ENCODE measurements at places on chromosomes 2 and 18.

- no peak for DNase-seq
These were observed 68.8 kb downstream of the PTPRM start for GRCh38 chr18:7635948-7636347.

DNA sequence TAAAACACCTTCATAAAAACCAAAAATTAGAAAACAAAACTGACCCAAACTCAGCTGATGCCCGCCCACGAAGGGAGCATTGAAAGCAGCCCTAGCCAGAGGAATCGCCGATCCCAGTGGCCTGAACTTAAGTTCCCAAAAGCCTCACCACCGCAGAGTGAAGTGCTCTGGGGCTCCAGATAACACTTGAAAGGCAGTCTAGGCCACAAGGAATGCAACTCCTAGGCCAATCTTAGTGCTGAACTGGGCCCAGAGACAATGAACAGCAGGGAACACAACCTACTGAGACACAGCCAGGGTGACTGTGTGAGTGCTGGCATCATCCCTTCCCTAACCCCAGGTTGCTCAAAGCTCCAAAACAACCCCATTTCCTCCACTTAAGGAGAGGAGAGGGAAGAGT, 59.6 kb upstream of the CHN1 start:
- no peak for DNase-seq

- DNase-seq: no peak
These were observed 216.2 kb downstream of the SETBP1 start for GRCh38 chr18:44896846-44897245.

DNA sequence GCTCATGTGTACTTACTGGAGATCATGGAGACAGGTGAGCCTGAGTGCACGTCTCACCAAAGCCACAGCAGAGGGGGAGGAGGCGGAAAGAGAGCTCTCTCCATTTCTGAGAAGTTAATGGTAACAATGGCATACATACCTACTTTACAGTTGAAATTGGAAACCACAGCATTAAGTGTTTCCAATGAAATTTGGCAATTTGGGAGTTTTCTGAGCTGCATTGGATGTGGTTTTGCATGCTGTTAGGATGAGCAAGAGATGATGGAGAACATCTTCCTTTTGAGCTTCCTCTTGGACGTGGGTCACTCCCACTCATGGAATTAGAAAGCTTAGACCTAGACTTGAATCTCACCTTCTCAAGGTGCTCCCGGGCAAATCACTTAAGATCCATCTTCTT, 25.5 kb upstream of the IL37 start:
- DNase-seq: peak; percentile 4

GRCh38 chr2:105395691-105396090, 3.2 kb downstream of the FHL2 start:
- DNase-seq: no peak

DNA sequence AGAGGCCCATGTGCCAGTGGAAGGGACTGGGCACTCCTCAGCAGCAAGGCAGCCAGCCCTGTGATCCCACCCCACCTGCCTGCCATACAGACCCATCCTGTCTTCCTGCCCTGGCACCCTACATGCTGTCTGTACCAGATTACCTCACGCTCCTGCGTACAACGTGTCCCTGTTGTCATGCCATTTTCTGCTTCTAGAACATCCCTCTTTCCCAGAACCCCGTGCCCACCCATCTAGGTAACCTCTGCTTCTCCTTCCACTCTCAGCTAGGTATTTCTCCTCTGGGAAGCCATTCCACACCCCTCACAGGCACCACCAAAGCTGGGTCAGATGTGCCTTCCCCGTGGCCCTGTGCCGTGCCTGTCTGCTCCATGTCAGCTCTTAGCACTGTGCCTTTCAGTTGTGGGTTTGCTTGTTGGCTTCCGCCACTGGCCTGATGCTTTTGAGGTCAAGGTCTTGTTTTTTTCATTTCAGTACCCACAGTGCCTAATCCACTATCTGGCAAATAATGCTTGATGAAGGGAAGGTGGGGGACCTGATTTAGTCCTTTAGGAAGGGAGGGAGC, 71.7 kb upstream of the ALPP start:
- no peak for DNase-seq

GRCh38 chr2:152529420-152530115, 187.7 kb downstream of the PRPF40A start:
- no peak for DNase-seq

DNA sequence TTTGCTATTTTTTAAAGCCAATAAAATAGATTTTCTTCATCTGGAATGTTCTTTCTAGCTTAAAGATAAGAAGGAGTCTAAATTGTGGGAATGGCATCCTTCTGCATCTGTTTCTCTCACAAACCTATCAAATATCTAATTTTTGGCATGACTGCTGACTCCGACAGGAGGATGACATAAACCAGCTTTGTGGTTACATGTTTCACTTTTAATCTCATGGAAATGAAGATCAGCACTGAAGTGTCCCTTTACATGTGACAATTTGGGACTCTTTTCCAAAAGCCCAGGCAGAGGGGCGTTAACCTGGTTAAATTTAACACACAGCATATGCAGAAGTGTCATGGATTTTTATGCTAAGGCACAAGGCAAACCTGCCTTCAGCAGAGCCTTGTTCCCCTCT, 694.7 kb downstream of the ARHGAP15 start:
- DNase-seq: no peak

DNA sequence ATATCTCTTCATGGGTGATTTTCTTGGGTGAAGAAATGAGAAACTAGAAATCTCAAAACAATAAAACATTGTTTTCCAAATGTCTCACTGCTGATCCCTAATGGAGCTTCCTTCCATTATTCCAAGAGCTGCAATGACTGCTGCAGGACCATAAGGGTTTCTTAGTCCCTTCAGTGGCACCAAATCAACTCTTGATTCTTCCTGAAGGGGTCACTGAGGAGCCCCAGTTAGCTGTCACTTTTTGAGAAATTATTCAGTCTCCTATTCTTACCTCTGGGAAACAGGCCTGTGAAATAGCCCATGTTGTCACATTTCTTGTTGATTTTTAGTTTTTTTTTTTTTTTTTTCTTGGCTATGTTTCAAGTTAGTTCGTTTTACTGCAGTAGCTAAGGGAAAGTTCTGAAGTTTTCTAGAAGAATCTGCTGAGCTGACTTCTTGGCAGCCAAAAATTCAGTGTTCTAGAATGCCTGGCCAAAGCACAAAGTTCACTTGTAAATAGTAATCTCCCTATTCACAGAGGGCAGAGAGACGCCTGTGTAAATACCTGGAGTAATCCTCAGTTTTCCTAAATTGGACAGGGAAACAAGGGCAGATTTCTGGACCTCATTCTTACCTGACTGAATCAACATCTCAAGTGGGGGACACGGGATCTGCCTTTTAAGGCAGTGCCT, 480.0 kb downstream of the RIT2 start:
- no peak for DNase-seq

DNA sequence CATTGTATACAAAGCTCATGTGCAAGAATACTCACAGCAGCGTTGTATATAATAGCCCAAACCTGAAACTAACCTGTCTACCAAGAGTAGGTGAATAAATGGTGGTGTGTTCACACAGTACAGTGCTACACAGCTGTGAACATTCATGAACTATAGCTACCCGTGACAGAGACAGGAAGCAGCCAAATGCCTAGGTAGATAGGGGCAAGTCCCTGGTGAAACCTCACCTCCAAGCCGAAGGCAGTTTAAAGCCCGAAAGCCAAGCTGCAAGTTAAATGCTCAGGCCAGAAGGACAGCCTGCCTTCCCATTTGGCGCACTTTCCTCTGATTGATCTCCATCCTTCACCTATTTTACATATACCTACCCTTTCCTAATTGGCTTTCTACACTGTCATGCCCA, 36.5 kb upstream of the IMPA2 start:
- DNase-seq: no peak

DNA sequence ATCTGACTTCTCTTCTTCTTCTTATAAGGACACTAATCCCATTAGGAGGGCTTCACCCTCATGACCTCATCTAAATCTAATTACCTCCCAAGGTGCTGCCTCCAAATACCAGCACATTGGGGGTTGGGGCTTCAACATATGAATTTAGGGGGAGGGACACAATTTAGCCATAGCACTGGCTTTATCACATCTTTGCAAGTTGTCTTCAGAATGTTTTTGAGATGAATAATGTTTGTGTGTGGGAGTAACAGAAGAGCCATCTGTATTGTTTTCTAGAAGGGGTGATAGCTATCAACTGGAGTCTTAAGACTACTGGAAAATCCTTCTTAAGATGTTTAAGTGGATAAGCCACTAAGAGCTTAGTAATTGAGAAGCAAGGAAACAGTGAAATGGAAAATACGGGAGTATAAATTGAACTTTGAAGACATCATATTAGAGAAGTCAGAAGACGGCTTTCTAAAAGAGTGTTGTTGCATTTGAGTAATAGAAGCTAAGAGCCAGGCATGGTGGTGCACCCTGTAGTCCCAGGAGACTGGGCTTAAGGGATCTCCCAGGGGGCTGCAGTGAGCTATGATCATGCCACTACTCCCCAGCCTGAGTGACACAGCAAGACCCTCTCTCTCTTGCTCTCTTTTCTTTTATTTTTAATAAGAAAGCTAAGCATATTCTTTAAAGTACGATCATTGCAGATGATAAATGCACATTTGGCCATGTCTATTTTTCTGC, 32.6 kb upstream of the B3GNT2 start:
- no peak for DNase-seq

DNA sequence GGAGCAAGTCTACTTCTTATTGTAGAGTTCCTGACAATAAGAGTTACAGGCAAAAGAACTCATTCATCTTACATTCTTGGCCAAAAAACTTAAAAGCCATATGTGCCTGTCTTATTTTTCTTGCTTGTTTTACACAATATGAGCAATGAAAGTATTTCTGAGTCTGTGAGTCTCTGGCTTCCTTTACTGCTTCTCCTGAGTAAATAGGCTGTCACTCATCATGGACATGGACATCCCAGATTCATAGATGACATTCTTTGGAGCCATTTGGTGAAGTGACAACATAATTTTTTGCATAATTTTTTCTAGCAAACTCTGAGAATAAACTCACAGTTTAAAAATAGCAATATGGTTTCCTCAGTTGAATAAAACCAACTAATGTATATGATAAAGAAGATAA, 179.3 kb downstream of the SNTG2 start:
- no peak for DNase-seq

- no peak for DNase-seq
These were observed 13.5 kb upstream of the LBH start for GRCh38 chr2:30217644-30218337.

DNA sequence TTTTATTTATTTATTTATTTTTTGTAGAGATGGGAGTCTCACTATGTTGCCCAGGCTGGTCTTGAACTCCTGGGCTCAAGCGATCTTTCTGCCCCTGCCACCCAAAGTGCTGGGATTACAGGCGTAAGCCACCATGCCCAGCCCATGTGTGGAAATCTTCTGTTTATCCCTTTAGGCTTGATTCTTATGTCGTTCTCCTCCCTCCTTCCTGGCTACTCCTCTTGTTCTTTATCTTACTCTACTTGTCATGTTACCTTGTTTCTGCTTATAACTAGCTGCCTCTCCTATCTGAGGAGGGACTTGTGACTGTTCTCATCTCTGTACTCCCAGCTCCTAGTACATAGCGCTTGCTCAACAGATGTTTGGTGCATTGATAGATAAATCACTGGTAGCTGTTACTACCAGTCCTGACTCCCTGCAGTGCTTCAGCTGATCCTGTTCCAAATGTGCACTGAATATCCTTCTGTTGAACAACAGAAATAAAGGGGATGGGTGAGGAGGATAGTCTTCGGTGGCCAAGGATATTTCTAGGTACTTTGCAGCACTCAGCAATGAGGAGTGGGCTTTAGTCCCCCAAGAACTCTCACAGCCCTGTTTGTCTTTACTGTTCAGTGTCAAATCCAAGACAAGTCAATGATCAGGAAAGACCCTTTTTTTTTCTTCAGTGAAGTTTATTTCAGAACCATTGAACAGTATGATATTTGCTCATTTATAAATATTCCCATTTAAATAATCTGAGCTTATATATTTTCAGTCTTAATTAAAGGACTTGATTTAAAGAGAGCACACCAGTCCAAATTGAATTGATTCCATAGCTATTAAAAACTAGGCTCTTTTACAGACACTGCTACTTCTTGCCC, 7.2 kb downstream of the IL1B start:
- DNase-seq: no peak

- DNase-seq: no peak
These were observed 21.9 kb downstream of the TEX44 start for GRCh38 chr2:231614559-231615057.

DNA sequence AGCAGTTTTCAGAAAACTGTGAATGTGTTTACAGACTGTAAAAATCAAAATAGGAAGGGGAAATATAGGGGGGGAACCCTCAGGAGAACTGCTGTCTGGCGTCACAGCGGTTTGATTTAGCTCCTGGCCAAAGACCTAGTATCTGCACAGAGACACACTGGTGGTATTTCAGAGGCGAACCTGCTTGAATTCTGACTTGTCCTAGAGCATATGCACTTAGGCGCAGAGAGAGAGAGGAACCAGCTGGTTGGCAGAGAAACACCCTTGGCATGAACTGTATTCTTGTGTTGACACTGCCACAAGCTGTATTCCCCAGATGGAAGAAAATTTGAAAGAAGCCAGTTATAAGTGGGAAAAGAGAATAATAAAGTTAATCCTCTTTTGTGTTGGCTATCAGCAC, 506.5 kb upstream of the NRP2 start:
- no peak for DNase-seq

- no peak for DNase-seq
These were observed 835.0 kb upstream of the FANCL start for GRCh38 chr2:59076079-59076619.

GRCh38 chr18:2325308-2325849, 245.9 kb downstream of the METTL4 start:
- DNase-seq: peak; percentile 13

Data from fibroblast of skin of scalp (primary cell).